Caudate nucleus (tissue), 63 donors: ENCODE measurements at places on chromosomes 1 and 21.
A peak's percentile ranks its signal among the peaks of the same experiment; 100 is the strongest.

GRCh38 chr21:29307718-29308455 is 9.2 kb downstream of the BACH1 start:
- no peak for DNase-seq

DNA sequence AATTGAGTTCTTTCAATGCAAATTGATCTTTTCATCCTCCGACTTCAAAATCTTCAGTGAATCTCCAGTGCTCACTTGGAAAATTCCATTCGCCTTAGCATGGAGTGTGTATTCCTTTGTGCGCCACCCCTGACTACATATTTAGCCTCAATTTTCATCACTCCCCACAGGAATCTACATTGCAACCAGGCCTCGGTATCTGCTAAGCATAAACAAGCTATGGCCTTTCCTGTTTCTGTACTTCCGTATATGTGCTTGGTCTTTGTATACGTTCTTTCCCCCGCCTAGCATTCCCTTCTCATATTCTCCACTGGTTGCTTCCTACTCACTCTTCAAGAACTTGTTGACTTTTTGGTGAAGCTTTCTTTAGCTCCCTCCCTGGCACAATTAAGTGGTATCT is 470.8 kb downstream of the LMO4 start:
- no peak for DNase-seq

- DNase-seq, result no peak
These were observed 12.4 kb upstream of the SPATA1 start for GRCh38 chr1:84493747-84494146.

- DNase-seq, result no peak
These were observed 28.4 kb downstream of the WNT3A start for GRCh38 chr1:228034954-228035837.

GRCh38 chr1:36284517-36284916 is 21.7 kb upstream of the SH3D21 start:
- DNase-seq, result no peak

DNA sequence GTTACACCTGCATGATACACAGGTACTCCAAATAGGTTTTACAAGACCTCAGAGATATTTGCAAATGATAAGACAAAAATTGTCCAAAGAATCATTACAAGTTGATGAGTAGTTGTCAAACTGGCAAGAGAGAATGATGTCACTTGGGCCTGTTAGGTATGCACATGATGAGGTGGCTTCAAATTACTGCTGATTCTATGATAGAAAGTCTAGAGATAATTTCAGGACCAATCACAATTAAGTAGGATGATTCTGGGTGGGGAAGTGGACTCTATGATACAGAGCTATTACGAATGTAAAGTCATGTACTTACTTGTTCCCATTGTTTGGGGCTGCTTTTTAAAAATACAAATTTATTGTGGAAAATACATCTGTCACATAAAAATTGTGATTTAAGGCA is 5.2 kb upstream of the SPRR1B start:
- DNase-seq, result no peak

- no peak for DNase-seq
These were observed 38.4 kb upstream of the PRDM2 start for GRCh38 chr1:13661539-13661938.

- DNase-seq, result no peak
These were observed 18.7 kb downstream of the SLC45A3 start for GRCh38 chr1:205661429-205662134.

DNA sequence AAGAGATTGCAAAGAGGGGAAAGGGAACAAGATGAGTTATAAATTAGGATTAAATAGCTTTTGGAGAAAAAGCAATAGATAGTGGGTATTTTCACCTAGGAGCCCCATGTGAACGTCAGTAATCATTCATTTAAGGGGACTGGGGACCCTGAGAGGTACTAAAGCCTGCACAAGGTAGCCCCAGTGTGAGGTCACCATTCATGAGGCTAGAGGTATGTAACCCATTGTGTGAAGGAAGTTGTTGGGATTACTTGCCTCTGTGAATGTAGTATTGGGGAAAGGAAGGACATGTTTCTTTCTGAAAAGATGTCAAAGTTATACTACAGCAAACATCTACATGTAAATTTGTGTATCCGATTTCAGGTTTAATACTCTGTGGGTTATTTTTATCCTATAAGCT is 276.8 kb downstream of the TBX15 start:
- no peak for DNase-seq

- no peak for DNase-seq
These were observed 73.9 kb upstream of the RRP15 start for GRCh38 chr1:218211241-218211640.

DNA sequence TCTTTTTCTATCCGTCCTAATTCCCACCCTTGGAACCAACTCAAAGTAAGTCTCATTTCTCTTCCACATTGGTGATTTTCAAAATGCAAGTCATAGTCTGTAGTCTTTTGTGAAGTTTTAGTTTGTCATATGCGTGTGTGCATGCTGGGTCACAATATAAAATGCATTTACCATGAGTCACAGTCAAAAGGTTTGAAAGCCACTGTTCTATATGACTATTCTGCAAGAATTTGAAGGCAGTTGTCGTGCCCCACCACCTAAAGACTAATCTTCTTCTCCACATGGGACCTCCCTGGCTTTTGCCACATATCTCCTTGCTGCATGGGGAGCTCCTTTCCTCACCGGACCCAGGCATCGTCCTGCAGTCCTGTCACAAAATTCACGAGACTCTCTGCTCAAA is 1.6 kb downstream of the STPG1 start:
- no peak for DNase-seq

GRCh38 chr1:23720256-23720995 is 22.8 kb upstream of the ELOA start:
- DNase-seq, result no peak

DNA sequence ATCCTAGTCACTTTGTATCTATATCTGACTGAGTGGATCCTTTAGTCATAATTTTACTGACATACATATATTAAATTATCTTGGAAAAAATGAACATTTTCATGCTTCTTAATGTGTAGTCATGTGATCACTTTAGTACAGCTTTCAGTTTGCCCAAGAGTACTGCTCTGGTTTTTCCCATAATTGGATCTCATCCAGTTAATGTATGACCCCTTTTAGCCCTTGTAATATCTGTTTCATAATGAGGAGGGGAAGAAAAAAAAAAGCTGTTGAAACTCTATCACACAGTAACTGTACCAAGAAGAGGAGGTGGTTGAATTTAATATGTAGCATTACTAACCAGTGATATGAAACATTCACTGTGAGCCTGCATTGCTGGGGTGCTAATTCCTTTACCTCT is 328.7 kb downstream of the PTPRC start:
- DNase-seq, result no peak

DNA sequence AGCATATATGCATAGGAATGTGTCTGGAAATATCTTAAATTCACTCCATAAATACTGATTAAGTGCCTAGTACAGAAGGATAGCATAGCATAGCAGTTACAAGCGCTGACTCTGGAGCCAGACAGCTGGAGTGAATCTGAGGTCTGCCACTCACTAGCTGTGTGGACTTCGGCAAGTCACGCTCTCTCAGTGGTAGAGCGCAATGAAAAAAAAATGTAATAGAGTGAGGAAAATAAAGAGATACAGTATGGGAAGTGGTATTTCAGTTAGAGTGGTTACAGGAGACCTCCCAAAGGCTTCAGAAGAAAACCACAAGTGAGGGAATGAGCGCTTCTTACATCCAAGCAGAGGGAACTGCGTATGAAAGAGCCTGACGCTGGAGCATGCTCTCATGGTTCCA is 338.9 kb upstream of the PRMT6 start:
- DNase-seq, result no peak

GRCh38 chr1:51346086-51346942 is 16.0 kb upstream of the TTC39A start:
- DNase-seq, result no peak

GRCh38 chr21:44955798-44956175 is 16.0 kb downstream of the SLX9 start:
- no peak for DNase-seq

- no peak for DNase-seq
These were observed 59.1 kb downstream of the DISP3 start for GRCh38 chr1:11537854-11538591.

GRCh38 chr1:2545754-2546514 is 10.2 kb upstream of the TNFRSF14 start:
- DNase-seq, result peak; percentile 35

- DNase-seq, result no peak
These were observed 46.0 kb upstream of the JUN start for GRCh38 chr1:58829866-58830265.

GRCh38 chr1:43454270-43455011 is 710 bp upstream of the HYI start:
- peak; percentile 75 for DNase-seq

DNA sequence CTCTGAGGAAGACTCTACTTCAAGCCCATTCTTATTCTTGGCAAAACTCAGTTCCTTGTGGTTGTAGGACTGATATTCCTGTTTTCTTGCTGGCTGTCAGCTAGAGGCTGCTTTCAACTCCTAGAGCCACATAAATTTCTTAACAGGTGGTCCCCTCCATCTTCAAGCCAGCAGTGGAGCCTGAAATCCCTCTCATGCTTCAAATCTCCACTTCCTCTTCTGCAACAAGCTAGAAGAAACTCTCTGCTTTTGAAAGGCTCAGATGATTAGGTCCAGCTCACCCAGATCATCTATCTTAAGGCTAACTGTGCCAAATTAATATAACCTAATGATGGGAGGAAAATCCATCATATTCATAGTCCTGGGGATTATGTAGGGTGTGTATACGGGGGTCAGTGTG is 43.2 kb upstream of the CD34 start:
- DNase-seq, result no peak

- no peak for DNase-seq
These were observed 11.5 kb downstream of the NECAP2 start for GRCh38 chr1:16451841-16452528.

DNA sequence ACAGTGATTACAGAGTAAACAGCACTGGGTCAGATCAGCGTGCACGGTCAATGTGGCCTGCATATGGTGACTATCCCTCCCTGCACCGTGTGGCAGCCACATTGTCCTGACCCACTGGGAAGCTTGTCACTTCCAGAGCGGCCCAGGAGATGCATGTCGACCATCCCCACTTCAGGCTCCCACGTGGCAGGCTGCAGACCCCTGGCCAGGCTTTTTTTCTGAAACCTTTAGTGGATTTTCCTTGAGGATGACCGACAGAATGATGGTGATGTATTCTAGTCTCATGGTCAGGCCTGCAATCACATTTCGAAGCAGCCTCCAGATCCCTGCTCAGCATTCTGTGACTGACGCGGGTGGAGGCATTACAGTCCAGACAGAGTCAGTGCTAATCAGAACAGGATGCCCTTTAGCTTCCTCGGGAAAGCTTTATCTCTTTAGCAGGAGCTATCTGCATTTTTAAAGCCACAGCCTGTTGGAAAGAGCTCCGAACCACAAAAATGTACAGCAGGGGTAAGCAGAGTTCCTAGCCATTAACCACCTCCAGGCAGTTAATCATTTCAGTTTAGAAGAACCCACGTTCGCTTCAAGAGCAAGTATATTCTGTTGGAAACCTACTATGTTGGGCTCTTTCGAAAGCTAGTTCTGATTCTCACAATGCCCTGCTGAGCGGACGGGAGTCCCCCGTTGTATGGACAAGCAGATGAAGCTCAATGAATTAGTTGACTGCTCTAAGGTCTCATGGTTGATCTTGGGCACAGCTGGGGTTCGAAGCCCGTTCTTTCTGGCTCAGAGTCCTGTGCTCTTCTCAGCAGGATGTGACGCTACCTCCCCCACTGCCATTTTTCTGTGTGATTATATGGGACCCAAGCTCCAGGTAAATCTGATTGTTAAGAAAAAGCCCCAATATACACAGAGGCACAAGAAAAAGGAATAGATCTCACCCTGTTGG is 56.5 kb downstream of the IRF2BP2 start:
- no peak for DNase-seq

DNA sequence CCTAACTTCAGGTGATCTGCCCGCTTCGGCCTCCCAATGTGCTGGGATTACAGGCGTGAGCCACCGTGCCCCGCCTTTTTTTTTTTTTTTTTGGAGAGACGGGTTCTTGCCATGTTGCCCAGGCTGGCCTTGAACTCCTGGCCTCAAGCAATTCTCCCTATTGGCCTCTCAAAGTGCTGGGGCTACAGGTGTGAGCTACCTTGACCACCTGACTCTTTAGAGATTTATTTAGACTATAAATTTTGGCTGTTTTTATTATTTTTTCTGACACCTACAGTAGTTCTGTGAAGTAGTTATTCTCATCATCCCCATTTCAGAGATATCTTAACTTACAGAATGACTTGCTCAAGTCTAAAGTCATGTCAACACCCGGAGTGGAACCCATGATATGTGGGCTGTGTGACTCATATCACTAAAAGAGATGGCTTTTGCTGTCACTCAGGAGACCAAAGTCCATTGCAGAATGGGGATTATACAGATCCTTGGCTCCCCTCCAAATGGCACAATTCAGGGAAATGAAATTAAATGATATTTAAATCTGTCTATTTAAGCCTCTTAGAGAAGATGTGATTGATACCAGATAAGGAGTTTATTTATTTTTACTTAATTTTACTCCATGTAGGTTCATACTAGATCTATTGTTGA is 93.2 kb downstream of the CTH start:
- DNase-seq, result no peak

DNA sequence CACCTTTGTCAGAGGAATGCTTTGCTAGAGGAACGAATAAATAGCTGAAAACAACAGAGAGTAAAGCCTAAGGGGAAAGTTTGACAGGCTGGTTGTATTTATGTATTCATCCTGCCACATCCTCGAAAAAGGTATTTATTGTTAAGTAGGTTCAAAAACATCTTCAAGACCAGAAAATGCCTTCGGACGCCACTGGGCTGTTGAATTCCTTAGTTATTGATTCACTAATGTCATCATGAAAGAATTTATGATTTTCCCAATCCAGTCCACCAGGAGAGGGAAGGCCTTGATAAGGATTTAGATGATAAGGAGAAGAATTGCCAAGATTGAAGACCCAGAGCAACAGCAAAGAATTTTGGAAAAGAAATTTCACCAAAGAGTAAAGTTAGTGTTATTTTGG is 35.2 kb upstream of the MAB21L3 start:
- no peak for DNase-seq

- DNase-seq, result no peak
These were observed 11.7 kb upstream of the PLEKHO1 start for GRCh38 chr1:150138044-150138443.

DNA sequence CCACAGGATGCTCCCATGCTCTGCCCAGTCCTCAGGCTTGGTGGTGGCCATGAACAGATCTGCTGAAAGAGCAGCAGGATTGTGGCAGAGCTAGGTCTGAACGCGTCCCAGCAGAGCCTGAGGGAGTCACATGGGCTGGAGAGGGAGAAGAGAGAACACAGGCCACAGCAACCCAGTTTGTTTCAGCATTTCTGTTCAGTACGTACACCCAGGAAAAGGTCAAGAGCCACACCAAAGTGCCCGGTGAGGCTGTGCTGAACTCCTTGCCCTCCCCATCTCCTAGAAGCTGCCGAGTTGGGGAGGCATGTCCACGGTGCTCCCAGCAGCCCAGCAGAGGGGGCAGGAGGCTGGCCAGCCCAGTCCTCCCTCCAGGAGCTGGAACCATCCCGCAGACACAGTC is 5.5 kb downstream of the PKP1 start:
- no peak for DNase-seq

DNA sequence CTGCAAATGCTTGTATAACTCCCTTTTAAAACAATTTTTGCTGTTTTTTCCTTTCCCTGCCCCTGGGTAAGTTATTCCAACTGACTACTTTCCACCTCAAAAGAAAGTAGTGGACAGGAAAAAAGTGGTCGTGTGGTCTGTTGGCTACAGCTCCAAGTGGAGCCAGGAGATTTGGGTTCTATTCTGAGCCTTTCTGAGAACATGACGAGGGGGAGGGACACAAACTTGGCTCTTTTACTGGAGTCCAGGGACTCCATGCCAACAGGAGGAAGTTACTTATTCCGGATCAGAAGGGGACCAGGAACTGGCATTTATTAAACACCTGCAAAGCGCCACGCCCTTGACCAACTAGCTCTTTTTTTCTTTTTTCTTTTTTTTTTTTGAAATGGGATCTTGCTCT is 79.0 kb upstream of the CAPZB start:
- no peak for DNase-seq
